Uterus (tissue), 4 donors: ENCODE measurements at places on chromosomes 16 and 17.

- DNase-seq, result no peak
Observed at GRCh38 chr17:82782657-82783207, 30.9 kb downstream of the TBCD start.

GRCh38 chr17:63035695-63036094 is 69.7 kb downstream of the TANC2 start:
- DNase-seq, result no peak

DNA sequence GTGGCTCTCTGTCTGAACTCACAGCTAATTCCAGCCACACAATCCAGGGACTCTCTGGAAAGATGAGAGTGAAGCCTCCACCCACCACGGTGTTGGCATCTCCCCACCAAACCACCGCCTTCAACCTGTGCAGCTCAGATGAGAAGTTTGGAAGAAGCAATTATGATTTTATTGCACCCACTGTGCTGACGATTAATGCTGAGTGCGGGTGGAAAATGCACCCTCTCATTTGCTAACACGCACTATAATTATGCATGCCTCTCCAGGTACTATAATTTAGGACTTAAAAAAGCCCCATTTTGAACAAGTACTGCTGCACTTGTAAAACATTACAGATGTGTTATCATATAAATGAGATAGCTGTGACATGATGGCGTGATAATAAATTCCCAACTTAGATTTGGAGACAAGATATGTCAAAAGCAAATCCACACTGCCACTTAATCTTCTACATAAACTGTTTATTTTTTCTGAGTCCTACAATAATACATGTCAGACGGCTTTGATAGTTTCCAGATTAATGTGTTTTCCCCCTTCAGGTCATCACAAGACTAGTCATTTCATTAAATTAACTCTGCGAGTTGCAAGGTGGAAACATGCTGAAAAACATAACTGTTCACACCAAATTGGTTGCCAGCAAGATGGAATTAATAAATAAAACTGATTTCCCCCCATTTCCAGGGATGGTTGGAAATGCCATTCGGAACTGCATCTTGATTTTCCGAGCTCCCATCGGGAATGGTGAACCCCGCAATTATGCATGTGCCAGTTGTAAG is 466.5 kb upstream of the MAF start:
- DNase-seq, result no peak

DNA sequence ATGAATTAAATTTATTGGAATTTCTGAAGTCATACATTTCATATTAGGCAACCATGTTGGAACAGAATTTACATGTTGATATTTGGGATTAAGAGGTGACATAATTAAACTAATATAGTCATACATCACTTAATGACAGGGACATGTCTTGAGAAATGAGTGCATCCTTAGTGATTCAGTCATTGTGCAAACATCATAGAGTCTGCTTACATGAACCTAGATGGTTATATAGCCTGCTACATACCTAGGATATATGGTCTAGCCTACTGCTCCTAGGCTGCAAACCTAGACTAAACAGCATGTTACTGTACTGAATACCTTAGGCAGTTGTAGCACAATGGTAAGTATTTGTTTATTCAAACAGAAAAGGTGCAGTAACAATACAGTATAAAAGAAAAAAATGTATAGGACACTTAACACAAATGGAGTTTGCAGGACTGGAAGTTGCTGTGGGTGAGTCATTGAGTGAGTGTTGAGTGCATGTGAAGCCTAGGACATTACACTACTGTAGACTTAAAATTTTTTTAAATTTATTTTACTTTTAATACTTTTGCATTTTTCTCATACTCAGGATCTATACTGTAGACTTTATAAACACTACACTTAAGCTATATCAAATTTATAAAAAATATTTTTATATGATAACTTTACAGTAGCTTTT is 85.6 kb downstream of the OMG start:
- no peak for DNase-seq

- no peak for DNase-seq
Observed at GRCh38 chr17:81870981-81871386, at the start of gene ARHGDIA. Gene ARHGDIA (minus strand): TSS chr17:81871337. CDS start chr17:81869930, 1,407 bp downstream.

- DNase-seq, result no peak
Observed at GRCh38 chr17:82121246-82121645, 23.2 kb upstream of the FASN start.

DNA sequence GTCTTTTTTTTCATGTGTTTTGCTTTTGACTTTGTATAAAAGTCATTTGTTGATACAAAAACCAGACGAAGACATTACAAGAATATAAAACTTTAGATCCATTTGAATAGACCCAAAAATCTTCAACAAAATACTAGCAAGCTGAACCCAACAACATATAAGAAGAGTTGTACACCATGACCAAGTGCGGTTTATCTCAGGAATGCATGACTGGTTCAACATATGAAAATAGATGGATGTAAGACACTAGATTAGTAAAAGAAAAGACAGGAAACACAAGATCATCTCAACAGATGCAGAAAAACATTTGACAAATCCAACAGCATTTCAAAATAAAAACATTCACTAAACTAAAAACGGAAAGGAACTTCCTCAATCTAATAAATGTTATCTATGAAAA is 69.0 kb downstream of the TBC1D16 start:
- no peak for DNase-seq

GRCh38 chr16:5015351-5015750 is 18.4 kb downstream of the NAGPA start:
- DNase-seq, result no peak

GRCh38 chr17:56260376-56261002 is 107.2 kb downstream of the ANKFN1 start:
- DNase-seq, result no peak

DNA sequence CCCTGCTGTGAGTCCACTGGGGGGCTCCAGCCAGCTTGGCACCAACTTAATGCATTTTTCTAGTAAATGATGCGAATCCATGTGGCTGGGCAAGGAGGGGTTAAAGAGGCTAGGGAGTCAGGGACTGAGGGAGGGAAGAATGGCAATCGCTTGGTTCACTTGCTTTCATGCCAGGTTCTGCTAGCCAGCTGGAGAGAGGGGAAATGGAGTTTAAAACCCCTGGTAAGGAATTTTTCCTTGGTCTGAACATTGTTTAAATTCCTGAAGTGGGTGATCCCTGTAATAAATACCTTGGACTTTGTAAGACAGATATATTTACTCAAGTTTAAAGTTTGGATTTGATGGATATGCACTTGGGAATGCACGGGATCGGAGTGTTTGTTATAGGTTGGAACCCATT is 22.8 kb downstream of the ANKFN1 start:
- no peak for DNase-seq

GRCh38 chr16:22214402-22214801 is 8.3 kb downstream of the EEF2K start:
- DNase-seq, result no peak

GRCh38 chr16:5361322-5361721 is 263.7 kb upstream of the EEF2KMT start:
- no peak for DNase-seq
